ENCODE measurements at places on chromosomes 4 and X.

DNA sequence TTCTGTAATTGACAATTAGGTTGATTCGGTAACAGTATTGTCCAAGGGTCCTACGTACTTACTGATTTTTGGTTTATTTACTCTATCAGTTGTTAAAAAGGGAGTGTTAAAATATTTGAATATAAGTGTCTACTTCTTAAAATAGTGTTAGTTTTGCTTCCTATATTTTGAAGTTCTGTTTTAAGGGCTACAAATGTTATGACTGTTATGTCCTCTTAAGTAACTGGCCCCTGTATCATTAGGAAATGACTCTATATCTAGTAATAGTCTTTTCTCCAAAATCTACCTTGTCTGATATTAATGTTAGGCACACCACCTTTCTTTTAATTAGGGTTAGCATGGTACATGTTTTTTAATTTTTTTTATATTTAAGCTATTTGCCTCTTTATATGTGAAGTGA, 30.1 kb downstream of the ANKRD50 start:
- no peak overlapping the region for H3K4me3 ChIP-seq
- no peaks in the 10 kb centered on the region for H3K4me1 ChIP-seq
- H3K36me3 ChIP-seq, result peaks cover 13% of the 10 kb centered on the region
- H3K27ac ChIP-seq, result no peak overlapping the region

DNA sequence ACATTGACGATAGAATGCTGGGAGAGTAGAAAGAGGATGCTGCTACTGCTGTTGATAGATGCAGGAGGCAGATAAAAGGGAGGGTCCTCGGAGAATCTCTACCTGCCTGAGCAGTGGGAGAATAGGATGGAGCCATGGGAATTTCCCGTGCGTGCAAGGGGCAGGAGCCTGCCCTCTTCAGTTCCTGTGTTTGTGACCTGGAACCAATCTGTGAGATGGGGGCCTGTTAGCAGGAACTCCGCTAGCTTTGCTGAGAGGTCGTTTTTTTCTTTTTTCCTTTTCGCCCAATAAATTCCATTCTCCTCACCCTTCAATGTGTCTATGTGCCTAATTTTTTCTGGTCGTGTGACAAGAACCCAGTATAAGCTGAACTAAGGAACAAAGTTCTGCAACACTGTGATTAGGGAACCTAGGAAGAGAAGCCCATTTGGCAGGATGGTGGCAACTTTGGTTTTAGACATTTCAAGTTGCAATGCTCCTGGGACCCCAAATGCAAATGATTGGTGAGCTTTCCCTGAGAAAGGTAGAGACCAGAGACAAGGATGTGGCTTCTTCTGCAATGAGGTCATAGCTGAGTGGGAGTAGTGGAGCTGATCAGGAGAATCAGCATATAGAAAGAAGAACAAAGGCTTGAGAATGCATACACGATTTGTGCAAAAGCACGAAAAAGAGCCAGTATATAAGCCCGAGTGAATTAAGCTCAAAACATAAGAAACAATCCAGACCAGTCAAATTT, 23.9 kb downstream of the SLC39A8 start:
- H3K27me3 ChIP-seq, result no peaks in the 10 kb centered on the region
- H3K4me3 ChIP-seq, result no peak overlapping the region
- no peak overlapping the region for H3K27ac ChIP-seq
- no peak for DNase-seq
- no peaks in the 10 kb centered on the region for H3K36me3 ChIP-seq
- H3K4me1 ChIP-seq, result no peaks in the 10 kb centered on the region

GRCh38 chr4:94475794-94476193, 24.1 kb downstream of the PDLIM5 start:
- DNase-seq, result no peak
- H3K4me1 ChIP-seq, result peaks cover 3% of the 10 kb centered on the region
- no peak overlapping the region for H3K27ac ChIP-seq
- no peaks in the 10 kb centered on the region for H3K27me3 ChIP-seq
- H3K4me3 ChIP-seq, result no peak overlapping the region

DNA sequence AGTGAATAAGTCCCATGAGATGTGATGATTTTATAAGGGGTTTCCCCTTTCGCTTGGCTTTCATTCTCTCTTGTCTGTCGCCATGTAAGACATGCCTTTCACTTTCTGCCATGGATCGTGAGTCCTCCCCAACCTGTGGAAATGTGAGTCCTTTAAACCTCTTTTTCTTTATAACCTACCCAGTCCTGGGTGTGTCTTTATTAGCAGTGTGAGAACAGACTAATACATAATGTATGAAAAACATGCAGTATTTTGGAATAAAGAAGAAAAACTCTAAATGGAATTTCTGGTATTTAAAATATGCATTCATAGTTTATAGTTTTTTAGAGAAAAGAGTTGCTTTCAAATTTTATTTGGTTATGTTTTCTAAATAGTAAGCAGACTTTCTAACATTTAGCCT, 360.7 kb downstream of the PCDH7 start:
- H3K27ac ChIP-seq, result no peak overlapping the region
- no peaks in the 10 kb centered on the region for H3K27me3 ChIP-seq
- no peak overlapping the region for H3K4me3 ChIP-seq
- no peak for DNase-seq

GRCh38 chr4:24265989-24266388, 318.4 kb downstream of the DHX15 start:
- no peaks in the 10 kb centered on the region for H3K27me3 ChIP-seq
- DNase-seq, result no peak
- no peak overlapping the region for H3K27ac ChIP-seq
- H3K4me1 ChIP-seq, result no peaks in the 10 kb centered on the region

GRCh38 chr4:37670249-37670648, 15.9 kb downstream of the RELL1 start:
- no peak for DNase-seq
- no peaks in the 10 kb centered on the region for H3K27me3 ChIP-seq
- H3K36me3 ChIP-seq, result no peaks in the 10 kb centered on the region
- H3K4me1 ChIP-seq, result peaks cover 44% of the 10 kb centered on the region

DNA sequence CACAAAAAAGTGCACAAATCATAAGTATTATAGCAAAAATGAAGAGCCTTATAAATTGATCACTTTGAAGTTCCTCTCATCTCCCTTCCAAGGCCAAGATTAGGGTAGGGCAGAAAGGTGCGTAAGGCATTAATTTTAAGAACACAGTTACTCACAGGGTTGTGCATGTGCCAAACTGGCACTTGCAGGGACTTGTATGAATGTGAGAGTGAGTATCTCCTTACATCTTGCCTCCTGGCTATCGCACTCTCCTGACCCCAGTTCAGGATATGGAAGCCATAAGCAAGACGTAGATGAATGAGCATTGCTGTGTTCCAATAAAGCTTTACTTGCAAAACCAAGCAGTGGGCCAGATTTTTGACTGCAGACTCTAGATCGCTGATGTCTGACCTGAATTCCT, 510.1 kb upstream of the AADAT start:
- no peaks in the 10 kb centered on the region for H3K36me3 ChIP-seq
- no peaks in the 10 kb centered on the region for H3K27me3 ChIP-seq
- no peak overlapping the region for H3K4me3 ChIP-seq
- H3K27ac ChIP-seq, result no peak overlapping the region
- no peak for DNase-seq

GRCh38 chrX:71225009-71225408, 2.0 kb downstream of the GJB1 start:
- H3K36me3 ChIP-seq, result no peaks in the 10 kb centered on the region
- no peak overlapping the region for H3K4me3 ChIP-seq
- no peak for DNase-seq
- no peaks in the 10 kb centered on the region for H3K4me1 ChIP-seq
- H3K27ac ChIP-seq, result no peak overlapping the region

DNA sequence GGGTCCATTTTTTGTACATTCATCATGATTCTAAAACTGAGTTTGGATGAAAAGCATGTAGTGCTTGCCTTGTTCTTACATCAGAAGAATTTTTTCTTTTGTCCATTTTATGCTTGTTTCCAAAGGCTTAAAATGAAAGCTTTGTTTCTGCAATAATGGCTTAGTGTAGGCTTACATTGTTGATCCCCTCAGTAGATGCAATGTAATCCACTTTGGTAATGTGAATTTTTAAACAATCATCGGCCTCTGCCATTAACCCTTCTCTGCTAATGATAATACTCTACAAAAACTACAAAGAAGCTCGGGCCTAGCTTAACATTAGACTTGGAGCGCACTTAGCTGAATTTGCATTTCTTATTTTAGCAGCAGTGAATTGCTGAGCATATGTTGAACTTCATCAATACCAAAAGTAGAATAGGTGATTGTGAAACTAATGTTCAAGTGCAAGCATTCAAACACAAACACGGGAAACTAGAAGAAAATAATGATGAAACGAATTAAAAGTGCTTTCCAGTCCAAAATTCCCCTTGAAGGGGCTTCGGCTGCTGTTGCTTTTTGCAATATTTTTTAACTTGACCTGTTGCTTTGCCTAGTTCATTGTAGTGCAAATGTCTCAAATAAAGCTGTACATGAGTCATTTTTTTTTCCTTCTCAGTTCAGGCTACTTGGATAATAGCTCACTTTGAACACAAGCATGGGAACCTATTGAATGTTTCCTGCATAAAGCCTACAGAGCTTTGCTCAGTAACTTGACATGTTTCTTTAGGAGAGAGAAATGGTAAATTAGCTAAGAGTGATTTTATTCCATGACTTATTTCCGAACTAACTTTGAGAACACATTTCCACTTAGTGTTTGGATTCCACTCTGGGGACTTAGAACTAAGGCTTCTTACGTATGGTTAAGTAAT, 66.5 kb downstream of the SLIT2 start:
- no peaks in the 10 kb centered on the region for H3K36me3 ChIP-seq
- no peak overlapping the region for H3K27ac ChIP-seq
- no peaks in the 10 kb centered on the region for H3K27me3 ChIP-seq
- no peak for DNase-seq
- H3K4me3 ChIP-seq, result no peak overlapping the region

DNA sequence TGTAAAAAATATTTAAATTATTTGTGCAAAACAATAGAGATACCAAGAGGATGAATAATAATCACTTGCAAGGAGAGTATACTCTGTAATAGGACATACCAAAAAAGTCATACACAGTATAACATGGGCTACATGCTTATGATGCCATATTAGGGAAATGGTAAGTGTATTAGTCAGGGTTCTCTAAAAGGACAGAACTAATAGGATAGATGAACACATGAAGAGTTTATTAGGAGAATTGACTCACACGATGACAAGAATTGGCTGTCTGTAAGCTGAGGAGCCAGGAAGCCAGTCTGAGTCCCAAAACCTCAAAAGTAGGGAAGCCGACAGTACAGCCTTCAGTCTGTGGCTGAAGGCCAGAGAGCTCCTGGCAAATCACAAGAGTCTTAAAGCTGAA, 151.2 kb downstream of the DTHD1 start:
- H3K4me1 ChIP-seq, result no peaks in the 10 kb centered on the region
- no peak overlapping the region for H3K27ac ChIP-seq
- no peaks in the 10 kb centered on the region for H3K27me3 ChIP-seq
- DNase-seq, result no peak
- no peaks in the 10 kb centered on the region for H3K36me3 ChIP-seq
- H3K4me3 ChIP-seq, result no peak overlapping the region

GRCh38 chrX:40945361-40945713, 139.9 kb upstream of the USP9X start:
- H3K36me3 ChIP-seq, result no peaks in the 10 kb centered on the region
- H3K4me1 ChIP-seq, result no peaks in the 10 kb centered on the region
- H3K4me3 ChIP-seq, result no peak overlapping the region
- no peak for DNase-seq
- H3K27me3 ChIP-seq, result no peaks in the 10 kb centered on the region
- H3K27ac ChIP-seq, result no peak overlapping the region

DNA sequence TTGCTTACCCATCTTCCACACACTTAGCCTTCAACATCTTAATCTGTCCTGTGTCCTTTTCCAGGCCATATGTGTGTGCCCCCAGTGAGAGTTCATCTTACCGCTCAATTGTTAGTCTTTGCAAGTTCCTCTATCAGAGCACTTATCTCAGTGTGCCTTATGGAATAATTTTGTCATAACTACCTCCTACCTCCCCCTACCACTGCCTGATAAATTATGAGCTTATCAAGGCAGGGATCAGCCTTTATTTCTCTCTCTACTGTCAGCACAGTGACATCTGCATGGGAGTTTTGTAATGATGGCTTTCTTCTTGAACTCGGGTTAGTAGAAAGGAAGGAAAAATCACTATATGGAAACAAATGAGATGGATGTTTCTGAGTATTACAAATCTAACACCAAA, 53.2 kb downstream of the MTM1 start:
- no peak for DNase-seq
- H3K4me3 ChIP-seq, result no peak overlapping the region
- no peaks in the 10 kb centered on the region for H3K4me1 ChIP-seq
- no peaks in the 10 kb centered on the region for H3K27me3 ChIP-seq
- no peaks in the 10 kb centered on the region for H3K36me3 ChIP-seq
- no peak overlapping the region for H3K27ac ChIP-seq

- no peak within 1 kb of the TSS for H3K4me3 ChIP-seq
- H3K27me3 ChIP-seq, result no peaks in the 10 kb centered on the region
- no peaks in the 10 kb centered on the region for H3K4me1 ChIP-seq
- H3K36me3 ChIP-seq, result no peaks in the 10 kb centered on the region
Measured at GRCh38 chr4:188109157-188109755, at the start of gene TRIML2. TSS of gene TRIML2 (minus strand) at chr4:188109603. CDS start at chr4:188105368, 4,235 bp downstream.

DNA sequence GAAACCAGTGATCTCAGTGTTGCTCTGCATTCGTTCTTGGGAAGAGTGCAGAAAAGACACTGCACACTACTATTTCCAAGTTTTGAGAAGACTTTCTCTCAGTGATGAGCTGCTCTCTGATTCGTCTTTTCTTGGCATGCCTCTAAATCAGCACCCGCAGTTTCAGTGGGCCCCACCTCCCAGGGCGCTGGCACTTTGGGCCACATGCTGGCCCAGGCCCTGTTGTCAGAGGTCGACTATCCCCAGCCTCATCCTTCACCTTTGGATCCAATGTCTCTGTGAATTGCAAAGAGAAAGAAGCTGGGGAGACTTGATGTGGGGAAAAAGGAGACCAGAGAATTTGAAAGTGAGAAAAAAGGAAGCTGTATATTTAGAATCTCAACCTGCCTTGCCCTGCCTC, 644.1 kb upstream of the PITX2 start:
- no peak for DNase-seq
- no peaks in the 10 kb centered on the region for H3K27me3 ChIP-seq
- H3K36me3 ChIP-seq, result no peaks in the 10 kb centered on the region
- H3K27ac ChIP-seq, result no peak overlapping the region

DNA sequence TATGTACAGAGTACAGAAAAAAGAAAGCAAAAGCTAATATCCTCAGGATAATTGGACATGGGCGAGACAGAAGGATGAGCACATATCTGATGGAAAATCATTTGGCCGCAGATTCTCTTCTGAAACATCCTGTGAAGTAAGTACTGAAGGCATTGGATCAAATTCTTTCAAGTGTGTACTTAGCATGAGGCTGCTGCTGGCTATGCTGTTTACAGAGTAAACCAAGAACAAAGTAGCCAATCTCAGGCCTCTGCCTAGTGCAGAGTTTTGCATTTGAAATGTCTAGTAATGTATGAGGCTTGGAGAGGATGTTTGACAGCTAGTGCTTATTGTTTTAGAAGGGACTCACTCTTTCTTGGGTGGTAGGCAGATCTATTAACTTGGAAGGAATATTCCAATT, 128.5 kb downstream of the MAGEC2 start:
- no peaks in the 10 kb centered on the region for H3K27me3 ChIP-seq
- no peaks in the 10 kb centered on the region for H3K36me3 ChIP-seq
- H3K27ac ChIP-seq, result no peak overlapping the region
- H3K4me3 ChIP-seq, result no peak overlapping the region
- no peak for DNase-seq

GRCh38 chr4:97016186-97016907, 1126.9 kb downstream of the STPG2 start:
- H3K4me1 ChIP-seq, result no peaks in the 10 kb centered on the region
- no peaks in the 10 kb centered on the region for H3K36me3 ChIP-seq
- no peaks in the 10 kb centered on the region for H3K27me3 ChIP-seq
- no peak for DNase-seq
- H3K4me3 ChIP-seq, result no peak overlapping the region
- no peak overlapping the region for H3K27ac ChIP-seq

- H3K4me1 ChIP-seq, result no peaks in the 10 kb centered on the region
- no peak overlapping the region for H3K4me3 ChIP-seq
- peaks cover 3% of the 10 kb centered on the region for H3K27me3 ChIP-seq
- H3K27ac ChIP-seq, result no peak overlapping the region
Measured at GRCh38 chr4:110367156-110367555, 108.8 kb upstream of the ENPEP start.

Data from esophagus squamous epithelium (tissue), 5 donors.